ENCODE measurements at places on chromosomes 3 and 15. TPM values are rescaled to one million over a fixed set of nuclear protein-coding genes. Genes with fewer than 3 reads are reported as not detected.

DNA sequence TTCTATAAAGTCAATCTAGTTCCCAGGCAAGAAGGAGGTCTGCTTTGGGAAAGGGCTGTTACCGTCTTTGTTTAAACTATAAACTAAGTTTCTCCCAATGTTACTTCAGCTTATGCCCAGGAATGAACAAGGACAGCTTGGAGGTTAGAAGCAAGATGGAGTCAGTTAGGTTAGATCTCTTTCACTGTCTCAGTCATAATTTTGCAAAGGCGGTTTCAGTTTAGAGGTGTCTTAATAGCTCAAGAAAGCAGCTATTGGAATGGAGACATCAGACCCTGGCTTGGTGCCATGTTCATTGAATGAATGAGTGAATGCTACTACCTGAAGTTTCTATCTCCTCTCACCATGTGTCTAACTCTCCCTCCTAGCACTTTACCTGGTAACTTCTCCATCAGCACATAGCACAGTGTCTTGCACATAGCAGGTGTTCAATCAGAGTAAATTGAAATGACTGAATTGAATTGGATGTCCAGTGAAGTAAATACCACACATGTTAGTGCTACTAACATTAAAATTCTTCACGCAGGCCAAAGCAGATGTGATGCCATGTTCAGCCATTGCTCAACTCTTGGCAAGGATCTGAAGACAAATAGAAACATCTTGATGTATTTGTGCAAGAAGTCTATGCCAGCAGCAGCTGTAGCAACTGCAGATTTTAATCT lies 28.2 kb downstream of the CLEC3B start:
- DNase-seq: no peak

FAM3D gene
- not detected for total RNA-seq

AP3S2 gene
- total RNA-seq: 53.9 TPM

DNA sequence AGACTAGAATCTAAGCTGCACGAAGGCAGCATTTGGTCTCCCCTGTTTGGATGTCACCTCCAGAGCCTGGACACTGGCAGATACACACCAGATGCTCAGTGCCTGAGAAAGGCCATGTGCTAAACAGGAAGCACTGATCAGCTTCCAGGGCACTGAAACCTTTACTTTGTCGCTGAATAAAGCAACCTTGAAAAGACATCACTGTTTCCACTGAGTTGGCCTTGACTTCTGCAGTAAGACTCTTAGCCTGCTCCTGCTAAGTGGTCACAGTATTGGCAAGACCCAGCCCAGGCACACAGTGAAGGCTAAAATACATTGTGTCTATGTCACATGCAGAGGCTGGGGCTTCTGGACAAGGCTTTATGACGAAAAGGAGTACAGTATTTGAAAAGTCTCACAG lies 104.3 kb upstream of the ICE2 start:
- DNase-seq: no peak

- DNase-seq: peak; percentile 49
These were observed 402.2 kb downstream of the EPHB1 start for GRCh38 chr3:135197246-135197645.

TERC gene
- 101 TPM for total RNA-seq

- DNase-seq: peak; percentile 81
These were observed 1.6 kb downstream of the RFTN1 start for GRCh38 chr3:16511681-16512434.

DNA sequence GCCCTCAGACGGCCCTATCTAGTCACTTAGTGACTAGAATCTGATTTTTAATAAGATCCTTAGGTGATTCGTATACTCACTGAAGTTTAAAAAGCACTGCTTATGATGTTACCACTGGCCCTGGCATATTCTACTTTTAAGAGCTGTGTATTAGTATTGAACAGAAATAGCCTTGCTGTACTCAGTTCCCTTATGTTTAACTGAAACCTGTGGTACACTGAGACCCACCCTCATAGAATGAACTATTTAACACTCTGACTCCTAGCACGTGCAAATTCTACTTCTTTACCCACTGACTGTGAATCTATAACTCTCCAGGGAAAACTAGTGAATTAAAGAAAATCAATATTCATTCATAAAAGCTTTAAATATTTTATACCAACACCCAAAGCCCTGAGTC lies 108.9 kb downstream of the CCNL1 start:
- no peak for DNase-seq

- DNase-seq: no peak
These were observed 97.1 kb downstream of the SLC25A26 start for GRCh38 chr3:66317750-66318376.

DNA sequence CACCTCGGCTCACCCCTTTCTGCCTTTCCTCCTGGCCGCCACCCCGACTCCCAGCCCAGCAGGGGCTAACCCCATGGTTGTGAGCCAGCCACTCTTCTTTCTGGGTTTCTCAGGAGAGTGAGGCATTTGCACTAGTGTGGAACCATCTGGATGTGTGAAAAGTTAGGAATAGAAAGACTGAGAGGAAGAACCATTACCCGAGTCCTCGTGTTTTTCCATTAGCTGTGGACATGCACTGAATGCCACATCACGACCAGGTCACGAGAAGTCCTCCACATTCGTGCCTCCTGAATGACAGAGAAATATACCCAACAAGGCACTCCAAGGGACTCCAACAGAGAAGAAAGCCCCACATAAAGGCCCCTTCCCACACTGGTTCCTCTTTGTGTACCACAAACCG lies 18.0 kb upstream of the RAD18 start:
- no peak for DNase-seq

GRCh38 chr3:188160751-188161150 lies 6.8 kb downstream of the LPP start:
- DNase-seq: no peak

GRCh38 chr3:155704771-155705559 lies 39.9 kb downstream of the PLCH1 start:
- no peak for DNase-seq

- peak; percentile 49 for DNase-seq
These were observed 117.3 kb downstream of the ADAMTS17 start for GRCh38 chr15:100224206-100225185.

GRCh38 chr3:181464033-181464694 lies 247.6 kb upstream of the SOX2 start:
- no peak for DNase-seq

DNA sequence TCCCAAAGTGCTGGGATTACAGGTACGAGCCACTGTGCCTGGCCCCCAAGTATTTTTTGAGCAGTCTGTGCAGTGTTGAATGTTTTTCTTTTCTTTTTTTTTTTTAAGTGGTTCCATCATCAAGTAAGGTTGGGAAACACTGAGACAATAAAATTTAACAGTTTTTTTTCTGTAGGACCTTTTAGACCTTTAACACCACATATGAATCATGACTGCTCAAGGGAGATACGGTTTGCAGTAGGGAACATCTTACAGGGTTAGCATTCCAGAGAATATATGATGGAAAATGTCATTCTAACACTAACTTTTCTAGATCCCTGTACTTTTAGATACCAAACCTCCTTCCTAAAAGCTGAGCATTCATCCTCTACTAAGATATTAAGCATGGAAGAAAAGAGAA lies 41.7 kb downstream of the SNX4 start:
- no peak for DNase-seq

- peak; percentile 19 for DNase-seq
These were observed 175.4 kb downstream of the MBNL1 start for GRCh38 chr3:152444029-152444641.

DNA sequence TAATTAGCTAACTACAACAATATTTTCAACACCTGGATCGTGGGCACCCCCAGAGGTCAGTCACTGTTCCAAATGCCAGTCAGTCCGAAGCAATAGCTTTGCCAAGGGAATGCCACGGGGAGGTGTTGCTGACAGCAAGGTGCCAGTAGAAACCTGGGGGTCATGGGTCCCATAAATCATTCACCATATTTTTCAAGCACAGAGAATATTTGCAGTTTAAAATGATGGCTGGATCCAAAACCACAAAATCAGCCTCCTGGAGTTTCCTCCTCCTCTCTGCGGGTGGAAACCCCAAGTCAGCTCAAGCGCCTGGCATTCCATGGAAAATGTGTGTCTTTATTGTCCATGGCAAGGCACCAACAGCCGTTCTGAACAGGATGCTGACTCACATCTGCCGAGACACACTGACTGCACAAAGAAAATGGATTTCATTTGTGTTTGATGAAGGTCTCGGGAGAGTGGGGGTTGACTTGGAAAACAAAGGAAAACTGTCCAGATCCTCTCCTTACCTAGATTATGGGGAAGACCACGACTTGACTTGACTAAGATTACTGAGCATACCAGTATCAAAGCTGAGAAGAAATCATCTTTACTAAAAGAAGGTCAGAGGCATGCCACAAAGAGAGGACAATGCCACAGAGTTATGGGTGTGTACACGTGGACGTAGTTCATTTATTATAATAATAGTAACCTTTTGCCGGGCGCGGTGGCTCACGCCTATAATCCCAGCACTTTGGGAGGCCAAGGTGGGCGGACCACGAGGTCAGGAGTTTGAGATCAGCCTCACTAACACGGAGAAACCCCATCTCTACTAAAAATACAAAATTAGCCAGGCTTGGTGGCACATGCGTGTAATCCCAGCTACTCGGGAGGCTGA lies 26.4 kb downstream of the ANXA2 start:
- DNase-seq: peak; percentile 99

SNURF gene
- total RNA-seq: 1.7 TPM

PIGZ gene
- 0.23 TPM for total RNA-seq

DNA sequence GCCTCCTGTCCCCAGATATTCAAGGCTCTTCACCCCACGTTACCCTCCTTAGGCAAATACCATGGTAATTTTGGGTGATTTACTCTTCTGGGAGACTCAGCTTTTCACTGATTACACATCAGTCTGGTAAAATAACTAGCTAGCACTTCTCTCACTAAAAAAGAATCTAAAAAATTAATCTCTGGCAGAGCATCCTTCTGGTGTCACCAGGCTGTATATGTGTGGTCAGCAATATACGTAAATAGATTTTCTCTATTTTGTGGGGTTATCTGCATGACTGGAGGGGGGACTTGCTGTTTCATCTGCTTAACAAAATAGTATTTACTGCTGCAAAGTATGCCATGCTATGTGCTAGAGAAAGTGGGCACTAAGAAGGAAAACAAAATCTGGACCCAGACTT lies 45.1 kb downstream of the LRRC28 start:
- DNase-seq: no peak

- DNase-seq: no peak
These were observed 666.7 kb upstream of the CADM2 start for GRCh38 chr3:84292128-84292527.

DNA sequence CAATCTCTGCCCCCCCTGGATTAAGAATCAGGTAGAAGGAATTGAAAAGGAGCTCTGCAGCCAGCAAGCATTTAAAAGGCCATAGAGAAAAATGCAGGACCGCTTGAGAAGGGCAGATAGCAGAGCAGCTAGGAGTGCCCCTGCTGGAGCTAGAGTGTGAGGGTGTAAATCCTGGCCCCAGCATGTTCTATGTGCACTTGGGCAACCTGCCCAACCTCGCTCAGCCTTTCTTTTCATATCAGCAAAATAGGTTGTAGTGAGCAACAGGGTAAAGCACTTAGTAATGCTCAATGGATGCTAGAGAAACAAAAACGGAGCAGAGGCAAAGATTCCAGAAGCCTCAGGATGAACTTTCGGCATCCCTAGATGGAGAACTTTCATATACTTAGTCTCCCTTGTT lies 25.0 kb upstream of the THBS1 start:
- DNase-seq: no peak

DNA sequence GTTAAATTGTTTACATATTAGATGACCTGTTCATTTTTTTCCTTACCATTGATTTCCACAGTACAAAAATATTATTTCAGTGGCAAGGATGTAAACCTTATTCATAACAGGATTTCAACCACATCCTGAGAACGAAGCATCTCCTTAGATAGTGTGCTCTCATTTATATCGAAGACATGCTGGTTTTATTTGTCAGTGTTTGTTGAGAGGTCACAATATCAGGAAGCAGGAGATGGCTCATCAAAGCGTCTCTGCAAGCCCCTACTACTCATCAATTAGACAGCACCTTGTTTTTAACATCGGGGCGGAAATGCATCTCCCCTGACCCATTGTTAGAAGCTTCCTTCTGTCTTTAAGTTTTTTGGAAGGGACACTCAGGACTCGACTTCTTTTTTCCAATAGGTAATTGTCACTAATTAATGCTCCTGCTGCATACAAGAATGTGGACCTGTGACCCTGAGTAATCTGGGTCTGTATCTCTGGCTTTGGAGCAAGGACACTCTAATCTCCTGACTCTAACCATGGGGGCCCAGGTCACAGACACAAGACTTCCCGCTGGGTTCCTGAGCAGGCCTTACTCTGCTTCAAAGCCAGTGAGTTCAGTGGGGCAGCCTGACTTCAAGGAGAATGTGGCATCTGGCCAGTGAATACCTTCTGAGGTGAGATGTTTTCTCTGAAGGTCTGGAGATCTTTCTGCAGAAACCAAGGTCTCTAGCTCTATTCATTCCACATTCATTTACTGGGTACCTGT lies 50.3 kb downstream of the MECOM start:
- no peak for DNase-seq

PXK gene
- total RNA-seq: 33.7 TPM

POPDC2 gene
- 0.17 TPM for total RNA-seq

FBLN2 gene
- 17.9 TPM for total RNA-seq

AGBL1 gene
- total RNA-seq: not detected

CAND2 gene
- total RNA-seq: 3.7 TPM

DNA sequence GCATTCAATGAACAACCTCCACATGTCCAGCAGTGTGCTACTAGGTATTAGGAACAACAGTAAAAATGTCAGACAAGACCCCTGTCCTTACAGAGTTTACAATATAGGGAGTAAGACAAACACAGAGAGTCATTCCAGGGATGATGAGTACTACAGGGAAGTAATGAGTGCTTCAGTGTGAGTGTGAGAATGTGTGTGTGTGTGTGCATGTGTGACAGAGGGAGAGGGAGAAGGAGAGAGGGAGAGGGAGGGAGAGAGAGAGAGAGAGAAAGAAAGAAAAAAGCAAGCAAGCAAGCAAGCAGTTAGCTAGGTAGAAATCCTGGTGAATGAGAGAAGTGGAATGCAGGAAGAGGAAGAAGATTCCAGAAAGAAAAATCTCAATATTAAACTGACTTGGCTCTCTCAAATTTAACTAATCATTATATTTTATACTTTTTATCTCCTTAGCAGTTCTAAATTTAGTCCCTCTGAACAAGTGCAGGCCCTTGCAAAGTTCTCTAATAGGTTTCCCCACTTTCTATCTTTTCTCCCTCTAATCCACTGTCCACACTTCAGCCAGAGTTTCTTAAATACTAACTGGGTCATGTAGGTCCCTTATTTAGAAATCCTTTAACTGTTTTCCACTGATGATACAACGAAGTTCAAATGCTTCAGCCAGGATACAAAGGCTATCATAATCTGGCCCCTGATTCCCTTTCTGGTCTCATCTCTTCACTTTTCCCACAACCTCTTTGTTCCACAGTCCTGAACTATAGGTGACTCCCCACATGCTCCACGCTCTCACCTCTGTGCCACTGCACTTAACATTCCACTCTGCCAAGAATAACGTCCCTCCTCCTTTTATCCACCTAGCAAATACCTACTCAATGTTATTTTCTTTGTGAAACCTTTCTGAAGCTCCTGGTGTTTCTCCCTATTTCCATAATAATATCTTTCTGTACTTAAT lies 10.3 kb downstream of the DCBLD2 start:
- DNase-seq: no peak

RTP3 gene
- total RNA-seq: not detected

- DNase-seq: no peak
These were observed 12.6 kb downstream of the TM6SF1 start for GRCh38 chr15:83119968-83120581.

NUSAP1 gene
- total RNA-seq: 204 TPM

RAB5A gene
- 19.2 TPM for total RNA-seq

CCRL2 gene
- total RNA-seq: 0.29 TPM

GRCh38 chr3:420584-420983 lies 224.0 kb downstream of the CHL1 start:
- DNase-seq: no peak

All from Daoy (cell line).